Keratinocyte (primary cell): ENCODE measurements at places on chromosomes 3 and 15.

GRCh38 chr3:194787072-194787471 lies 101.4 kb downstream of the FAM43A start:
- no peak for DNase-seq

- DNase-seq: no peak
Observed at GRCh38 chr3:16599694-16600093, 5.5 kb downstream of the DAZL start.

DNA sequence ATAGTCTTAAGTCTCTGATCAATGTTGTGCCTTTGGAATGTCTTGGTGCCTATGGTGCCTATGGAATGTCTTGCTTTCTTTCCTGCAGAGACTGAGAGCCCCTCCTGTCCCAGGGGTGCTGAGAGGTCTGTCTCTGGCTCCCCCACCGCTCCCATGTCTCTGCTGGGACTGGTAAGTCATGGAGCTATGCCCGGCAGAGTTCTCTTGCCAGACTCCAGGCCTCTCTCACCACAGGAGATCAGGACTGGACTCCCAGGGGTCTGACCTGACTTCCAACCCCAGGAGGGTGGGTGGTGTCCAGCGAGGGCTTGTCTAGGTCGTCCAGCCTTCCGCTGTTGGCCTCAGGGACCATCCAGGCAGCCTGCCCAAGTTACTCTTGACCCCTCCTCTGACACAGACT lies 14.0 kb upstream of the CYP11A1 start:
- no peak for DNase-seq

GRCh38 chr3:94083261-94083660 lies 20.4 kb downstream of the NSUN3 start:
- DNase-seq: no peak

DNA sequence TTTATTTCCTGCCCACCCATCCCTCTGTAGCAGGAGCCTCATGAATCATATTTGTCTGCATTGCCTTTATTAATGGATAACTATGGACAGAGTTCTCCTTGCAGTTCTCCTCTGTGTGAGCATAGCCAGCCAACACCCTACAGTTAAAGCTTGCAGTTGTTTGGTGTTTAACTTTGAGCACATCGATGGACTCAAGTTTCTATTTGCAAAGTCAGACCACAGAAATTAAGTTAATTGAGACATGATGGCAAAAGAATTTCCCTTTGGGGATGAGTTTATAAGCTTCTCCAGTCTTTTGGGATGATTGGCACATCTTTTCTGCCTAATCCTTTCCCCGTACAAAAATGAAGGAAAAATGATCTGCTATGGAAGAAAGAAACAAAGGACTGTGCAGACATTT lies 398.9 kb upstream of the THBS1 start:
- DNase-seq: no peak

DNA sequence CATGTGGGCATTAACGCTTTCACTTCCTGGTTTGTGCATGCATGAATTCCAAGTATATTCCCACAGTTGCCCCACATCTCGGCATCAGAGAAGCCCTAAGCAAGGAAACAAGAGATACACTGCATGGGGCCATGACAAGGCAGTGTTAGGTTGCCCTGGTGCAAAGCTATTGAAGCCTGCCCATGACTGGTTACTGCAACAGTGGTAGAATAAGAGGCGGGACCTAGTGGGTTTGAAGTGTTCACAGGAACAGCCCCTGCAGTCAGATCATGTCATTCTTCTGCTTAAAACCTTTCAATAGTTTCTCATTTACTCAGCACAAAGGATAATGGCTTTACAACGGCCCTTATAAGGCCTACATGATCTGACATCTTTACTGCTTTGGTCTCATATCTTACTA lies 80.9 kb upstream of the TOPAZ1 start:
- no peak for DNase-seq

DNA sequence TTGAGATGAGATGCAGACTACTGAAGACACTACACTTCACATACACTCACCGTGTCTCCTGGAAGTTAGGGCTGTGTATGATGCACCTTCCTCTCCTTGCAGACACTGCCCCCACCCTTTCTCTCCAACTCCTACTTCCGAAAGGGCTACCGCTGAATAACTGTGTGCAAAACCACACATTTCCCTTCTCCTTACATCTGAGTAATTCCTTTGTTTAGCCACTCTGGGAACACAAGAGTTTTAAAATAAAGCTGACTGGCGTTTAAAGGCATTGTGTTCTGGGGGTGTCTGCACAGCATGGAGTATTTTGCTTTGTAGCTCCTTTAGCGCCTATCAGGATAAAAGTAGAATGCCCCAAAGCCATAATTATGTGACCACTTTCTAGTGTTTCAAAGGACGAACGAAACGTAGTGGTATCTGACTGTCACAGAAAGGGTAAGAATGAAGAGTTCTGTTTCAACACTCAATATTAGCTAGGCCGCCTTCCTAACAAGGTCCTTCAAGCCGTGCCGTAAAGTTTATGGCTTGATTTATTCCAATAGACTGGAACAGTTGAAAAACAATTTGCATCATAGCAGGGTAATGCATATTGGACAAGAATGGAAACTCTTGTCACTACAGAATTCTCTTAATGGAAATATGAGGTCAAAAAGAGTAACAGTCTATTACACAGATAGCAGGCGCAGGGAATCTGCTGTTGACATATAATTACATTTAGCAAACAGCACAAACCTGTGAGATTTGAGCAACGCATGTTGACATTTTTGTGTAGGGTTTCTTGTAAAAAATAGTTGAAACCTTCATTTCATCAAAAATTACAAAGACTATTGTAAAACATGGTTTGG lies 619.9 kb downstream of the FOXP1 start:
- DNase-seq: no peak

GRCh38 chr3:14822670-14823390 lies 4.1 kb downstream of the FGD5 start:
- no peak for DNase-seq

DNA sequence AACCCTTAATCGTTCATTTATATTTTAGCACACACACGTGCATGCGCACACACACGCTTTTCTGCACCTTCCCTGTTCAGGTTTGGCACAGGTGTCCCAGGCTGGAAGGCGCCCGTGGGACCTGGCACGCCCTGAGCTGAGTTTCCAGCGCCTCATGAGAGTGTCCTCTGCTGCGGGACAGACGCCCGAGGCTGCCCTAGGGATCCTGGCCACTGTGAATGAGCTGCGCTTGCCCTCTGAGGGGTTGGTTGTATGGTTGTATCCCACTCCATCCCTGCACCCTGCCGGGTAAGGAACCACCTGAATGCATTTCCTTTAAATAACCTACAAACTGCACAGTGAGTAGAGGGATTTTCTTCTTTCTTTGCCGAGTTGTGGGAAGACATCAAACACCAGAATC lies 12.2 kb upstream of the MEX3B start:
- DNase-seq: no peak

GRCh38 chr3:172287937-172288477 lies 160.2 kb downstream of the GHSR start:
- DNase-seq: no peak

- no peak for DNase-seq
Observed at GRCh38 chr3:23776352-23776891, 29.3 kb upstream of the UBE2E1 start.

DNA sequence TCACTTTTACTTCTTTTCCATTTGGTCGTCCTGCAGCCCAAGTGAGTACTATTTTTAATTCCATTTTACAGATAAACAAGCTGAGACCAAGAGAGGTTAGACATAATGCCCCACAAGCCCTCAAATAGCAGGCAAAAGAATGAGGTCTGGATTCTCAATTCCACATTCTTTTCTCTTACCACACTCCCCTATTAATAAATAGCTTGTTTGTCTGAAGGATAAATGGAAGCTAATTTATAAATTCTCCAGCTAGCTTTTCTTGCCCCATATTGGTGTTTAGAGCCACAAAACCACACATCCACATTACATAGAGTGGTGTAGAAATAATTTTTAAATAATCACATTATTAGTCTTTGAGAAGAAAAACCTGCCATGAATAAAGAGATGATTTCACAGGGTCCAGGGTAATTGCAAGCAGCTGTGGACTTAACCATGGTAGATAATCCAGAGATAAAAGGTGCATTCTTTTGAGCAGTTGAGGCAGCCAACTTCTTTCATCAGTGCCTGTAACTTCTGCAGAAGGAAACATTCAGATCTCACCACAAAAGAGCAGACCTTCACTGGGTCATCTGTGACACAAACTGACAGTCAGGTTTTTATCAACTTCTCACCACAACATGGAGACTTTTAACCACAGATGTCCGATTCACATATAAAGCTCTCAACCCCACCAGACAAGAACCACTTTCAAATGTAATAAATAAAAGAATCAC lies 313.4 kb upstream of the STT3B start:
- no peak for DNase-seq

DNA sequence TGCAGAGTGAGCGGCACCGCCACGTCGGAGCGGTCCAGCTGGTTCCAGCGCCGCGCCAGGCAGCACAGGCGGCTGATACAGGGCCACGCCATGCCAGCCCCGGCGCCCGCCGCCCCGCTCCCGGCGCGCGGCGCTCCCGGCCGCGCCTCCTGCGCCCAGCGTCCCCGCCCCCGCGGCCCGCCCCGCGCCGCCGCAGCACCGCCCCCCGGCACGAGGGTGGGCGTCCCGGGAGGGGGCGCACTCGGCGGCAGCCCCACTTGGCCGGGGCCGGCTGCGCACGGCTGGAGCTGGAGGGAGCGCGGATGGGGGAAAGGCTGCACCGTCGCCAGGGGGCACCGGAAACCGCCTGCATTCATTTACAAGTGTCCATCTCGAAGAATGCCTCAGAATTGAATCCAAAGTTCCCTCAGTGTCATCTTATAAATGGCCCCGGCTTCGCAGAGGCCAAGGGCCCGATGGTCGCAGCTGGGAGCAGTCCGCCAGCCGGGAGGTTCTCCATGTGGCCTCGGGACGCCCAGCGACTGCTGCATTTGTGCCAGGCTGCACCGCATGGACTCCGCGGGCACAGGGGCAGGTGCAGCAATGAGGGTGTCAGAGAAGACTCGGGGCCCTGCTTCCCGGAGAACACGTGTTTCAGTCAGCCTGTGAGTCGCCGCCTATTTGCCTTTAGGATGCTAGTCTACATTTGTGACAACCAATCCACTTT lies at the start of gene MAP6D1:
MAP6D1 (minus strand) TSS at position 122 of the 706 bp plus-strand sequence; CDS start at position 92, 30 bp downstream.
- DNase-seq: no peak

DNA sequence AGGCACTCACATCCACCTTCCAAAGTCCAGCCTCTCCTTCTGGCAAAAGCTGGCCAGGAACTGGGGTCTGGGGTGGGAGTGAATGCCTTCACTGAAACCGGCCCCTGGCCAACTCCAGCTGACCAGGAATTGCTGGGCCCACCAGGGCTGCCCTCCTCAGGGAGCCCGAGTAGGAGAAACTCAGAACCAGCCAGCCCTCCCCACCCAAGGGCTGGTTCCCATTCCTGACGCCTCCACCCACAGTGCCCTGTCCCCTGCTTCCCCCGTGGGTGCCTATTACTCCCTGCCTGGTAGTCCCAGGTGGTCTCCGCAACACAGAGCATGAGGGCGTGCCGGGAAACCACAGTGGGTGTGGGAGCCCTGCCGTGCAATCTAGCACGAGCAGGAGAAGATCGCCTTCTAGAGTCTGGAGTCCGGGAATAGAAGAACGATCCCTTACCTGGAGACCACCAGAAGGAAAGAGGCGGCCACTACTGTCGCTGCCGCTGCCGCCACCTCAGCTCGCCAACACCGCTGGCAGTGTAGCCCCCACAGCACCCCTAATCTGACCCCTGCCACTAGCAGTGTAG lies 178.8 kb downstream of the POTEB3 start:
- DNase-seq: no peak

GRCh38 chr3:61173676-61174075 lies 77.6 kb downstream of the FHIT start:
- no peak for DNase-seq

- no peak for DNase-seq
Observed at GRCh38 chr3:129226374-129226773, 23.0 kb upstream of the COPG1 start.

GRCh38 chr15:55279746-55280351 lies 9.8 kb downstream of the RAB27A start:
- DNase-seq: peak; percentile 21

DNA sequence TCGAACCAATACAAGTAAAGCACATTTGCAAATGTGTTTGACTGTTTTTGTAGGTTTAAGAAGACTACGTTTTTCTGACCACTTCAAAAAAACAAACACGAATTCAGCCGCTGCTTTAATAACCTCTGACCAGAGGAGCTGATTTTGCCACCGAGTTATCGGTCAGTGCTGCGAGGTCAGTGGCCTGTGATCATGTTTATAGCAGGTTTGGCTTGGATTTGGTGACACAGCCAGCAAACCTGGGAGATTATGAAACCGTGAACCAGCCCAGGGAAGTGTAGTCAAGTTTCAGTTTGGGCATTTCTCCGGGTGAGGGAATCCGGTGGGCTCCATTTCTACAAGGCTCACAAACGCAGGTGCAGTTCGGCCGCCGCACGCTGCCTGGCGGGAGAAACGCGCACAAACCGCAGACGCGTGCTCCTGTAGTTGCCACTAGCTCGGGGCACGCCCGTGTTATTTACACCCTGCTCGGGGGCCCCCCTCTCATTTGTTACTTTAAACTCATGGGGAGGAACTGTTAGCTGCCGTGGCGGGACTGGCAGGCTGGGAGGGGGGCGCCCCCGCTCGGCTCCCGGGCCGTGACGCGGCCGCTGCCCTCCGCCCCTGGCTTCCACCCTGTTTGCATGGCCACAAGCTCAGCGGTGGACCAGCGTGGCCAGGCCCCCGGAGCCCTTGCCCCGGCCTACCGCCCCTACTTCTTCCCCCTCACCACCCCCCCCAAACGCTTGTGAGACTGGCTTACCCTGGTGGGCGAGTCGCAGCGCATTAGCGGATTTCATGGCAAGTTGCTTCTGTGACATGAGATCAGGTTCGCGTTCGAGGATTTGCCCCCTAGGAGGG lies 13.6 kb upstream of the ONECUT1 start:
- no peak for DNase-seq

DNA sequence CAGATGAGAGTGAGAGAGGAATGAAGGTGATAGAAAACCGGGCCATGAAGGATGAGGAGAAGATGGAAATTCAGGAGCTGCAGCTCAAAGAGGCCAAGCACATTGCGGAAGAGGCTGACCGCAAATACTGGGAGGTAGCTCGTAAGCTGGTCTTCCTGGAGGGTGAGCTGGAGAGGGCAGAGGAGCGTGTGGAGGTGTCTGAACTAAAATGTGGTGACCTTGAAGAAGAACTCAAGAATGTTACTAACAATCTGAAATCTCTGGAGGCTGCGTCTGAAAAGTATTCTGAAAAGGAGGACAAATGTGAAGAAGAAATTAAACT lies 88.9 kb downstream of the EOMES start:
- no peak for DNase-seq
